Anterior cingulate cortex (tissue), 58 donors: ENCODE measurements at places on chromosomes 1 and 21.

GRCh38 chr1:218659911-218660677 lies 315.0 kb downstream of the TGFB2 start:
- DNase-seq, result no peak

DNA sequence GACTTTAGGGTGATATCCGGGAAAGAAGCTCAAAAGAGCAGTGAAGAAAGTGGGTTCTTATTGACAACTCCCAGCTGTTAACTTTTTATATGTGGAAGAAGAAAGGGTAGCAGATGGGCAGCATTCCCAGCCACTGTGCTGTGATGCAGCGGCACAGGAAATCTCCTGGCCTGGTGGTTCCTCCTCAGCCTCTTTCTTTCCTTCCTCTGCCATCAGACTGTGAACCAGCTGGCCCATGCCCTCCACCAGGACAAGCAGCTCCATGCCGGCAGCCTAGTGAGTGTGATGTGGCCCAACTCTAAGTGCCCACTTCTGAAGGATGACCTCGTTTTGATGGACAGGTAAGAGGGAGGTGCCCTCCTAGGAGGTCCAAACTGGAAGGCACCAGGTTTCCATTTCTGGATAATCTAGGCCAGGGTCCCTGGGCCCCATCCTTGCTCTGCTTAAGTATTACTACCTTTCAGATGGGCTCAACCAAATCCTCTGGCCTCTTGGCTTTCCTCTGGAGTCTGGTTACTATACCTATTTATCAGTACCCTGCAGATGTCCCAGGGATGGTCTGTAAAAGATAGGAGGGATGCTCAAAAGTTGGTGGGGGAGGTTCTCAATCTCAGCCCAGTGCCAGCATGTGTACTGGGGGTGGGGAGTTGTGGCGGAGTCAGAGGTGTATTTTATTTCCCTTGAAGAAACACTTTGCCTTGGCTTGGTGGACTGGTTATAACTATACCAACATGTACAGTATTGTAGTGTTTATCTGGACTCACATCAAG lies 17.0 kb downstream of the MFN2 start:
- DNase-seq, result no peak

DNA sequence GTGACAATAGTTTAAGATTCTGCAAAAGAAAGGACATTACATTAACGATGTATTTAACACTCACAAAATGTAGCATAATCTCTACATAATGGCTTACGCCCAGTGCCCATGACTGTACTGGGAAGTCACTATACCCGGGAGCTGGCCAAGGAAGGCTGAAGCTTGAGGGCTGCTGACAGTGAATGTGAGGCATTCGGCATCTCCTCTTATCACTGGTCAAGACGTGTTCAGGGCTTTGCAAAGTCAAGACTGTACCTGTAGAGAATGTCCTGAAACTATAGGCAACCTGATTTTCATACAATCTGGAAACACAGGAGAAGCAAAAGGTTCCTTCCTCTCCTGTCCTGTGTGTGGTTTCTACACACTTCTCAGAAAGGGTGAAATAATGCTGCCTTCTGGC lies 12.7 kb upstream of the IFNGR2 start:
- no peak for DNase-seq

DNA sequence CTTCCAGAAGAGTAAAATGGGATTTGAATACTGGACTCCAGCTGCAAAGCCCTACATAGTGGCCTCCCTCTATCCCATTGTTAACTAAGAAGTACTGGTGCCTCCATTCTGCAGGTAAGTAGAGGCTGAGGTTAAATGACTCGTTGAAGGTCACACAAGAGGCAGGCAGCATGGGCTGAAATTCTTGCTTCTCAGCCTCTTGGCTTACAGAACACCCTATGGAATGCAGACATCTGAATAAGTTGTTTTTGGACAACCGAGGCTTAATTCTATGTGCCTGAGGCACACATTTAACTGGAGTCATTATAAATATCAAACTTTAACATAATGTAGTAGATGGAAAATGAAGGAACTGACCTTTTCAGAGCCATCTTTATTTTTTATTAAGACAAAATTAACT lies 5.7 kb downstream of the DNAJC11 start:
- no peak for DNase-seq

DNA sequence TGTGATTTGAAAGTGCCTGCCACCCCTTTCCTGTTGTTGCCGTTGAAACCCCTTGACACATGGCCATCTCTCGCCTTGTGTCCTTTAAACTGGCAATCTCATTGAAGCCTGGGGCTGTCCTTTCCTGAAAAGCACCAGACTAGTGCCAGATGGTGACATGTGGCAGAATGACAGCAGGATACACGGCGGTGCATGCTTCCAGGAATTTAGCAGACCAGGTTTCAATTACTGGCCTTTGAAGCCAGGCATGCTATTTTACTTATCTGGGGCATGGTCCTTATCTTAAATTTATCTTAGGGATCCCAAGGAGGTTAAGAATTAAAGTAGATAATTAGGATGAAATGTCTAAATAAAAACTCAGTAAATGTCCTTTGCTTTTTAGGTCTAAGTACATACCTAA lies 15.2 kb downstream of the PLPPR4 start:
- DNase-seq, result no peak

DNA sequence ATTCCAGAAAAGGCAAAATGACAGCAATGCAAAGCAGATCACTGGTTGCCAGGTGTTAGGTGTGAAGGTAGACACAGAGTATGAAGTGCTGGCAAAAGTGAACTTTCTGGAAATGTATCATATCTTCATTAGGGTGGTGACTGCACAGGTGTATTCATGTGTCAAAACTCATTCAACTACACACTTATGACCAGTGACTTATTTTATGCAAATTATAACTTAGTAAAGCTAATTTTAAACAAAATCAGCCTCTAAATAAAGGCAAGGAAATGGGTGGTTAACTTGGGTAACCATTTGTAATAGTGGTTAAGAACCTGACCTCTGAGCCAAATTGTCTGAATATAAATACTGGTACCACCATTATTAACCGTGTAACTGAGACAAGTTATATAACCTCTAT lies 7.4 kb downstream of the COP1 start:
- DNase-seq, result no peak

DNA sequence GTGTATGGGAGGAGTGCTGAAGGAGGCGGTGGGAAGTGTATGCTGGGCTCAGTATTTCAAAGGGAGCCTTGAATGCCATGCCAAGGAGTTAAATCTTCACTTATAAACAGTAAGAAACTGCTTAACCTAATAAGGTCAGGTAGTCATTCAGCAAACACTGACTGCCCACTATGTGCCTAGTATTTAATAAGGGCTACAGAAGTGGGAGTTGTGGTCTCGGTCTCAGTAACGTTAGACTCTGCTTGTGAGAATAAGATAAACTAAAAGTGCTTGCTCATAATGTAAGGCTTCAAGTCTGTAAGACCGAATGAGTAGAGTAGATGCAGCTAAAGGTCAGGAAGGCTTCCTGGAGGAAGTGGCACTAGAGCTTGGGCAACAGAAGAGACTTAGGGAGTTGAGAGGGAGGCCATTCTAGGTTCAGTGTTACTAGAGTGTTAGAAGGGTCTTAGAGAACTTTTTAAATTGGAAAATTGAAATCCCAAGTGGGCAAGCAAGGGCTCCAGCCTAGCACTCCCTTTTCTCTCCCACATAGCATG lies 6.0 kb downstream of the MARCKSL1 start:
- no peak for DNase-seq

DNA sequence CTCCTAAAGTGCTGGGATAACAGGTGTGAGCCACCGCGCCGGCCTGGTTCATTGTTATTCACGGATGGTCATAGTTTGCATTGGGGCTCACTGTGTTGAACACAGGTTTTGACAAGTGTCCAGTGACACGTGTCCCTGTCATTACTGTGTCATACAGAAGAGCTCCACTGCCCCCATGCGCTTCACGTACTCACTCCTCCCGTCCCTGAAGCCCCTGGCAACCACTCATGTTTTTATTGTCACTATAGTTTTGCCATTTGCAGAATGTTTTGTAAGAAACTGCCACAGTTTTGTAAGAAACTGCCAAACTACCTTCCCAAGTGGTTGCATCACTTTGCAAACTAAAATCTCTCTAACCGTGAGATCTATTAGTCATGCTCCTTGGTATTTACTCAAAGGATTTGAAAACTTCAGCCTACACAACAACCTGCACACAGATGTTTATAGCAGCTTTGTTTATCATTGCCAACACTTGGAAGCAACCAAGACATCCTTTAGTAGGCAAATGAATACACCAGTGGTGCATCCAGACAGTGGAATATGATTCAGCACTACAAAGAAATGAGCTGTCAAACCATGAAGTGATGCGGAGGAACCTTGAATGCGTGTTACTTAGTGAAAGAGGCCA lies 163.2 kb upstream of the COL6A1 start:
- no peak for DNase-seq
